ENCODE measurements at places on chromosomes 7 and 10.

- DNase-seq, result no peak
These were observed 104.9 kb downstream of the VPS50 start for GRCh38 chr7:93337052-93337451.

GRCh38 chr10:92787557-92788152 lies 60.7 kb upstream of the EXOC6 start:
- no peak for DNase-seq

- no peak for DNase-seq
These were observed 136.6 kb upstream of the SVIL start for GRCh38 chr10:29771376-29771775.

GRCh38 chr10:125055446-125055845 lies 104.9 kb downstream of the CTBP2 start:
- no peak for DNase-seq

GRCh38 chr7:74272305-74273038 lies 16.7 kb upstream of the CLIP2 start:
- peak; percentile 92 for DNase-seq

- DNase-seq, result no peak
These were observed 232.7 kb downstream of the LRMDA start for GRCh38 chr10:75663947-75664664.

DNA sequence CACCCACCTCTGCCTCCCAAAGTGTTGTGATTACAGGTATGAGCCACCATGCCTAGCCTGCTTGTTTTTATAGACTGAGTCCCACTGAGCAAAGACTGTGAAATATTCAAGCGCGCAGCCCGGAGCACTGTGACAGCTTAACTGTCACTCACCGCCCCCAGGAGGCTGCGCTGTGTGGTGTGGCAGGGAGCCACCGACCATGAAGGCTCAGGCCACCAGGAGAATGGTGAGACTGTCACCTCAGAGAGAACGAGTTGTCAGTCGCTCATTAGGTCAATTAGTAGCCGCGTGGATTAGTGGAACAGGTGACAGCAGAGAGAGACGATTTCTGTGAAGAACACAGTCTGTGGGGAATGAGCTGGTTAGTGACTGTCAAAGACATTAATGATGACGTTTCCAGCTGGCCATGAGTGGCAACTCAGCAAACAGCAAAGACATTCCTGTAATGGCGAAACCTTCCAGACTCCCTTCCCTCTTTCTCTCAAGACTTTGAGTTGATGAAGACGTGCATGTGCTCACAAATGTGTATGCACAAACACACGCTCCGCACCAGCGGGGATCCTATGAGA lies 64.5 kb downstream of the CYCS start:
- DNase-seq, result no peak

GRCh38 chr10:110762109-110762848 lies 109.4 kb upstream of the PDCD4 start:
- DNase-seq, result no peak

GRCh38 chr7:28956608-28957063 lies 1.5 kb downstream of the TRIL start:
- peak; percentile 69 for DNase-seq

- DNase-seq, result no peak
These were observed 91.8 kb downstream of the ACTR3B start for GRCh38 chr7:152851326-152851725.

DNA sequence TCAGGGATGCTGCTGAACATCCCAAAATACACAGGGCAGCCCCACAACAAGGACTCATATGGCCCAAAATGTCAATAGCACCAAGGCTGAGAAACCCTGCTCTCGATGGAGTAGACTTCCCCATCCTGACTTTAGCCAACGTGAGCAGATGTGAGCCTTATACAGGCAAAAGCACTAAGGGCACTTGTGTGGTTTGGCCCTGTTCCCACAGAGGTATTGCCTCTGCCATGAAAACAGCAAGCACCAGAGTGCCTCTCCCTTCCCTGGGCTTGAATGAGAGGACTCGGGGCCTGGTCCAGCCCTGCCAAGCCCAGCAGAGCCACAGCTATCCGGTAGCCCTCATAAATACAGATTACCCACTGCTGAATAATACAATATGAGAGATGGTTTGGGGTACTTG lies 47.5 kb downstream of the ACSM6 start:
- no peak for DNase-seq

DNA sequence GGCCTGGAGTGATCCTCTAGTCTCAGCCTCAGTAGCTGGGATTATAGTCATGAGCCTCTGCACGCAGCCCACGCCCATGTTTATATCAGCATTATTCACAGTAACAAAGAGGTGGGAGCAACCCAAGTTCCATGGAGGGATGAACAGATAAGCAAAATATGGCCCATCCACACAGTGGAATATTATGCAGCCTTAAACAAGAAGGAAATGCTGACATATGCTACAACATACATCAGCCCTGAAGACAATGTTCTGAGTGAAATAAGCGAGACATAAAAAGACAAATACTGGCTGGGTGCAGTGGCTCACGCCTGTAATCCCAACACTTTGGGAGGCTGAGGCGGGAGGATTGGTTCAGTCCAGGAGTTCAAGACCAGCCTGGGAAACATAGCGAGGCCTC lies 21.5 kb upstream of the PFKFB3 start:
- DNase-seq, result no peak

GRCh38 chr10:121823993-121824463 lies 103.8 kb downstream of the ATE1 start:
- no peak for DNase-seq

- DNase-seq, result peak; percentile 63
These were observed 169.0 kb downstream of the MAD1L1 start for GRCh38 chr7:2063563-2064260.

DNA sequence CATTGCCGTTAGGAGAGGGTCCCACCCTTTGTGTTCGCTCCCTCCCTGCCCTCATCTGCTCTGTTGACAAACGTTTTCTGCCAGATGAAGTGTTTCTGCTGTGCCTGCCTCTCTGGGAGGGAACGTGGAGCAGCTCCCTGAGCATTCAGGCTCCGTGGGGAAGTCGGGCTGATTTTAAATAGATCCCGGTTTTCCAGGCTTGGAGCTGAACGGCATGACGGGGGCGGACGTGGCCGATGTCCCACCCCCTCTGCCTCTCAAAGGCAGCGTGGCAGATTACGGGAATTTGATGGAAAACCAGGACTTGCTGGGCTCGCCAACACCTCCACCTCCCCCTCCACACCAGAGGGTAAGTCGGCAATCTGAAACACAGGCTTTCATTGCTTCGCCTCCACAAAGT lies 101.9 kb upstream of the NPS start:
- DNase-seq, result no peak

DNA sequence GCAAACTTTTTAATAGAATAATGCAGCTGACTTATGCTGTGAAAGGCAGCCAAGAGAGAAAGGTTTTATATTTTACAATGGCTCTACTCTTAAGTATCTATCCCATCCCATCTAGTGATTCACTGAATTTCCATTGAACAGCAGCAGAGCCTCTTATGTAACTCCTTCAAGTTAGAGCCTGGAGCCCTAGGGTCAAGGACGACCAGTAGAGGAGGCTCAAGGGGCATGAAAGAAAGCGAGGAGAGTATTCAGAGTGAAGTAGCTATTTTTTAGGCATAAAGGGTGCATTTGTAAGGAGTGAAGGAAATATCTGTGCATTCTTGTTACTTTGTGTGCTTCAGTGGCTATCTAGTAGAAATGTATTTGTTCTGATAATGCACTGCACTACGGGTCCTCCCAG lies 180.2 kb upstream of the TPK1 start:
- DNase-seq, result no peak

GRCh38 chr7:98078197-98078870 lies 28.3 kb upstream of the LMTK2 start:
- no peak for DNase-seq

DNA sequence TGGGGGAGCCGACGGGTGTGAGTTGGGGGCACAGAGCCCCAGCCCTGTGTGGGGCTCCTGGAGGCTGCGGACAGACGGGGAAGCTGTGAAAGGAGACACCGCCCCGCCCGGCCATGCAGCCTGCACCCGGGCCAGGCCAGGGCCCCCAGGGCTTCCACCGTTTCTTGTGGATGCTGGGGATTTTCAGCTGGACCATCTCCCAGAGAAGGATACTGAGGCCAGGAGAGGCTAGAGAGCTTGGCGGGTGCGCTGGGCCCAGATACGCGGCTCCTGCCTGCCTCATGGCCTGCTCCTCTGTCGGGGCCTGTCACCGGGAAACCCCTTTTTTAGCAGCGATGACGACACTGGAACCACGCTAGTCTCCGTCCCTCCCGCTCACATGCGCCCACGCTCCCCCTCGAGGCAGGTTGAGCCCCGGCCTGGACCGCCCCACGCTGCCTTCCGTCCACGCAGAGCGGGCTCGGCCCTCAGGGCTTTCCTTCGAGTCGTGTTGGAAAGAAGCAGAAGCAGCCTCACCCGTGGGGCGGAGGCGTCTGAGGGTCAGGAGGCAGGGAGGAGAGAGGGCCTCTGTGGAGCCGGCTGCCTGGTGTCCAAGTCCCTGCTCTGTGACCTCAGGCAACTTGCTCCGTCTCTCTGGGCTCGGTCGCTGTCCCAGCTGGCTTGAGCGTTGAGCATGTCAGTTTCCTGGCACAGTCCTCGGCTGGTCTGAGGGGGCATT lies 11.7 kb downstream of the TMEM184A start:
- peak; percentile 7 for DNase-seq

GRCh38 chr7:75048435-75049379 lies 24.9 kb downstream of the RCC1L start:
- no peak for DNase-seq

DNA sequence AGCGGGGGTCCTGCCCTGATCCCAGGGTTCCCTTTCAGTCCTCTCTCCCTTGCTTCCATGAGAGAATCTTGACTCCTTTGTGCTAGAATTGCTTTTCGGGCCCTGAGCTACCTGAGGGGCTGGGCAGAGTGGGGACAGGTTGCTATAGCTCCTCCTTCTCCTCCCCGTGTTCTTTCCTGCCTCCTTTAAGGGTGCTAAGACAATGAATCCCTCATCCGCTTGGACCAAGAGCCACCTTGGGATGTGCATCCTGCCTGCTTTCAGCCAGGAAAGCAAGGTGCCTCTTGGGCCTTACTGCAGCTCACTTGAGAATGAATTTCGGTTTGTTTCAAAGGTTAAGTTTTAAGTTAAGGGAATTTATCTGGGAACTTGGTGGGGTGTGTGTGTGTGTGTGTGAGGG lies 53.6 kb downstream of the ADRA2A start:
- DNase-seq, result no peak

- DNase-seq, result no peak
These were observed 13.1 kb downstream of the SDHAF3 start for GRCh38 chr7:97130417-97131139.

GRCh38 chr10:119029613-119030420 lies at the start of gene NANOS1:
TSS of gene NANOS1 (plus strand) at chr10:119029714. CDS start at chr10:119029802, 88 bp downstream.
- DNase-seq, result peak; percentile 57

DNA sequence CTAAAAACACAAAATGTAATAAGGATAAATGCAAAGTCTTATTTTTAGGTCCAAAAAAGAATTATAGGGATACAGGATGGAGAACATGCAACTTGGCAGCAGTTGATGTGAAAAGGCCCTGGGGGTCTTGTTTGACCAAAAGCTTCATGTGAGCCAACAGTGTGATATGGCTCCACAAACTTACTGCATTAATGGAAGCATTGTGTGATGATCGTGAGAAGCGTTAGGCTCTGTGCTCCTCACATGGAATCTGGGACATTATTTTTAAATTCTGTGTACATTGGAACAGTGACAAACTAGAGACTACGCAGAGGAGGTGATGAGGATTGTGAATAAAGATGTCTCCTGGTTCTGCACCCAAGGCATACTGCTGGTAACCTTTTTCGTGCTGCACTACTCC lies 39.1 kb upstream of the CALD1 start:
- DNase-seq, result no peak

GRCh38 chr7:55179931-55180682 lies 161.3 kb downstream of the EGFR start:
- peak; percentile 78 for DNase-seq

- no peak for DNase-seq
These were observed 686 bp upstream of the MIOS start for GRCh38 chr7:7565746-7566650.

DNA sequence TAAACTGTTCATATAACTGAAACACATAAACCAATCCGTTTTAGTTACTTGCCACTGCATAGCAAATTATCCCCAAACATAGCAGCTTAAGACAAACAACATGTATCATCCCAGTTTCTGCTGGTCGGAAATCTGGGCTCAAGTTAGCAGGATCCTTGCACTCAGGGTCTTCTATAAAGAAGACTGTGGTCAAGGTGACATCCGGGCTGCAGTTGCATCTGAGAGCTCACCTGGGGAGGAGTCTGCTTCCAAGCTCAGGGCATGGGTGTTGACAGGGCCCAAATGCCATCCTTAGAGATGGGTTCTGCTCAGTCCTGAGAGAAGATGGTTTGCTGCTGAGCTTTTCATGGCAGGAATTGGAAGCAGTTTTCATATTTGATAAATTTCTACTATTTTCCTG lies 431.2 kb downstream of the PAXIP1 start:
- DNase-seq, result no peak

GRCh38 chr7:131835141-131835540 lies 278.7 kb upstream of the PODXL start:
- DNase-seq, result no peak

DNA sequence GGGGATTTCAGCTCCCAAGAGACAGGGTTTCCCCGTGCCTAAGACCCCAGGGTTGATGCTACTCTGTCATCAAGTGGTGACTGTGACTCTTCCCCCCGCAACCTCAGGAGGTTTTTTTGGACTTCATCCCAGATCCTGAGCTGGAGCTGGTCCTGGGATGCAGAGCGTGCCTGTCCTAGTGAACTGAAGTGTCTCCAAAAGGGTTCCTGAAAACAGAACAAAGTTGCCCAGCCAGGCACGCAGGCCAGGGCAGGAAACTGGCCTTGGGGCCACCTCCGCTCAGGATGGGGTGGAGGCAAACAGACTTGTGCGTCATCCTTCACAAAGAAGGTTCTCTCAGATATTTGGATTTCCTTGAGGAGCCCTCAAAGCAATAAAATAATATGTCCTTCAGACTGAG lies 118.9 kb downstream of the ITIH5 start:
- no peak for DNase-seq

GRCh38 chr7:24318326-24318725 lies 34.3 kb downstream of the NPY start:
- peak; percentile 14 for DNase-seq

- no peak for DNase-seq
These were observed 23.4 kb upstream of the FAM3C start for GRCh38 chr7:121419201-121420148.

- DNase-seq, result no peak
These were observed 3.8 kb downstream of the UPK3B start for GRCh38 chr7:76513817-76514799.

GRCh38 chr10:33552290-33552689 lies 217.8 kb upstream of the NRP1 start:
- DNase-seq, result no peak

- no peak for DNase-seq
These were observed 22.8 kb downstream of the FRMPD2 start for GRCh38 chr10:48251525-48252353.

GRCh38 chr7:116548506-116548905 lies 23.7 kb downstream of the CAV1 start:
- DNase-seq, result no peak

DNA sequence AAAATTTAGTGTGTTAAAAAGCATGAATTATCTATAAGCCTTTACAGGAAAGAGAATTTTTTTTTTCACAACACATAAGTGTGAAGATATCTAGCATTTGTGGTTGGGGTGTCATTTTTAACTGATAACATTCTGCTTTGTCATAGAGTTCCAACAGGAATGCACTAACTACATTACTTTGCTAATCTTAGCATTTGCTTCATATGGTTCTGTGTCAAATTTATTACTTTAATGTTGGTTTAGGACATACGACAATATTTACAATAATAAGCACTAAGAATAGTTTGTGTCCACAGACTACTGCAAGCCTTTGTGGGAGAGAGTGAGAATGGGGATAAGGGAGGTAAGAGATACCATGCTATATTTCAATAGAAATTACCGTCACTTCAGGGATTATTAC lies 40.6 kb upstream of the MAGI2 start:
- DNase-seq, result no peak

- DNase-seq, result no peak
These were observed 22.3 kb downstream of the ZNF503 start for GRCh38 chr10:75379212-75379724.
